ENCODE measurements at places on chromosomes 5 and 9. TPM values are rescaled to one million over a fixed set of nuclear protein-coding genes. Genes with fewer than 3 reads are reported as not detected.

DNA sequence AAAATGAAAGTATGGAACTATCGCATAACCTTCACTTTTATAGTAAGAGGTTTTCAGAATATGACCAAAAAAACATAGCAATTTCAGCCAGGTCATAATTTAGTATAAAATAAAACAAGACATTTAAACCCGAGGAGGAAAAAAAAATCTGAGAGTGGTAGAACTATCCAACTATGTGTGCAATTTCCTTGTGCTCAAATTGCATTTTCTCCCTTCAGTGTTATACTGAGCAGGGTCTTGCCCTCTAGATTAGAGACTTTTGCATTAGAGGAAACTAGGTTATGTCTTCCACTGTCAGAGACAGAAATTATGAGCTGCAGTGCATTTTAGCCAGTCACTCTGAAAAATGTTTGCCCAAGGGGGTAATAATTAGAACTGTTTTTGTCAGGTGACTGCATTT is 330.6 kb downstream of the NR2F1-AS1 start:
- no peak for ATAC-seq

The BARHL1 gene
- total RNA-seq: not detected

The PCDHB6 gene
- 0.16 TPM for total RNA-seq

The SPATA31E1 gene
- not detected for total RNA-seq

The GIN1 gene
- total RNA-seq: 4.3 TPM

DNA sequence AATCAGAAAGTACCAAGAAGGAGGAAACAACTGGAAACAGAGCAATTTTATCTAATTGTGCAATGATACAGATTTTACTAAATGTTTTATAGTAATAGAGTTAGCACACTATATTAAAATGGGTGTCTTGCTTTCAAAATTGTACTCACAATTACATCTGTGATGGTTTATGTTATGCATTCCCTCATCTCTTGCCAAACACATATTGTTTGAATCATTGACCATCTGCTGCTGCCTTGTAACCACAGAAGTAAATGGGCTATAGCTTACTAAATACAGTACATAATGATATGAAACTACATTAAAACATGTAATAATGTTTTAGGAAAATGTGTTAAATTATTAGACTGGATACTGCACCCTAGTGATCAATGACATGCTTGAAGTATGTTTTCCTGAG is 158.1 kb downstream of the SLC25A46 start:
- no peak for ATAC-seq

- ATAC-seq: peak; percentile 1
These were observed at the start of gene PHF2 for GRCh38 chr9:93576258-93577077. Gene PHF2 (plus strand): TSS chr9:93576584. CDS start chr9:93576774, 190 bp downstream.

GRCh38 chr5:145157841-145158240 is 677.3 kb downstream of the PRELID2 start:
- no peak for ATAC-seq

DNA sequence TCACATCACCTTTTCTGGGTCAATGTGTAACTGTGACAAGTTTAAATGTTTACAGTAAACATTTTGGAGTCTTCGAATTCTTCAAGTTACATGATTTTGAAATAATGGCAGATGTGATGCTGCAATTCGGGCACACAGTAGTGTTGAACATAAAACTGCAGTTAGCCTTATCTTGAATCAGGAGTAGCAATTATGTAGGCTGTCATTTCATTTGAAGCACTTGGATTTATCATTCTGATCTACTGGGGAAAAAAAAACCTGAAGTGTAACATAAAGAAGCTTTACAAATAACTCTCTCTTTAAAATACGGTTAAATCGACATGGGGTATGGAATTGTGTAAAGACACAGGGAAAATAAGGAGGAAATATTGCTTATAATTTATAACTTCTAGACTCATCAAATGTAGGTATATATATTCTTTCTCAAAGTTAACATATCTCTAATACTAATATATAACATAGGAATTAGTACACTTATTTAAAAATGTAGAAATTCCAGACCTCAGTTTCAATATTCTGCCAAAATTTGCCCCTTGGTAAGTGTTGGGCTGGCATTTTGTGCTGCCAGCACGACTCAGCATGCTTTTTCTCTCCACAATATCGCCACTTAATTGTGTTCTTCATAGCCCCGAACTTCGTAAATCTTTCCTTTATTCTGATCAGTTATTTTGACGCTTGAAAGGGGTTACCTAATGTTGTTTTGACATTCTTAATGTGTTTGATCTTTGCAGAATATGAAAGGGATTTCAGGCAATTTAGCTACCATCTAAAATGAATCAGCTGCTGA is 226.7 kb downstream of the PRR16 start:
- ATAC-seq: no peak

The STK32A gene
- total RNA-seq: 0.04 TPM

The TYRP1 gene
- total RNA-seq: not detected

The LCP2 gene
- total RNA-seq: 3.0 TPM

DNA sequence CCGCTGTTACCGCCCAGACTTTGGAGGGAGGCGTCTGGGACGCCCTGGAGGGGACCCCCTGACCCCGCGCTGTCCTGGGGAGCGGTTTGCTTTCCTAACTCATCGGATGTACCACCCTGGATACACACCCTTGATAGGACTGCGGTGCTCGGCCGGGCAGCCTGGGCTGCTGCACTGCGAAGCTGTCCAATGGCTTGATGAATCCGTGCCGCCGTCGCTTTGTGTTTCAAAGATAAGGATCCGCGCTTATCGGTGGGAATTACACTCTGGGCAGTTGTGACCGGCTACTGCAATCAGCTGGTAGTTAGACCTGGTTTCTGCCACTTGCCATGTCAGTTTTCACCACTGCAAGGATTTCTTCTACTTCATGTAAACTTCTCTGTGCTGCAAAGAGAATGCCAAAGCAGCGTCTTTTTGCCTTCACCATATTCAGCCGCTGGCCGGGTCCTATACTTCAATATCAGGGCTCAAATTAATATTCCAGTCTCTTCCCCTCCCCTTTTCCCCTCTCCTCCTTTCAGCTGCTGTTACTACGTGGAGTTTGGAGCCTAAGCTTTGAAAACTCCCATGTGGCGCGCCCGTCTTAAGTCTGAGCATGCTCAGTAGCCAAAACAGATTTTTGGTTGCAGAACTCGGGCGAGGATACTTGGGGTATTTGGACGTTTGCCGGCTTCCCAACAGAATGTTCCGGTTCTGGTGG is 727 bp downstream of the SMAD5 start:
- peak; percentile 34 for ATAC-seq

GRCh38 chr5:79728396-79728795 is 38.8 kb downstream of the CMYA5 start:
- ATAC-seq: no peak

DNA sequence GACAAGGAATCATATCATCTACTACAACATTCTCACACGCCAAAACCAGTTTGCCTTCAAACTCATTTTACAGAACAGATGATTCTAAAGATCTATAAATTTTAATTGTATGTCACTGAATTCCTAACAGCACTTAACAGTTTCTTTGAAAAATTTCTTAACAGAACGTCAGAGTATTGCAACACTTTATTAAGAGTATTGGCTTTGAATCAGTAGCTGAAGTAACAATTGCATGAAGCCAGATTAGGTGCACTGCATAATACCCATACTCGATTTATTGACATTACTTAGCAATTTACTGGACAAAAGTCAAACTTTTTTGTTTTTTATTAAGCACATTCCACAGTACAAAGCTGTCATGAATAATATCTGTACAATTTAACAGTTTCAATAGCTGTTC is 75.8 kb downstream of the SMIM23 start:
- ATAC-seq: no peak

GRCh38 chr5:134437847-134438581 is 26.3 kb upstream of the CDKN2AIPNL start:
- no peak for ATAC-seq

All from esophagus mucosa (tissue), 1 donor.